G401 (cell line): ENCODE measurements at places on chromosomes 12 and 14. TPM values are rescaled to one million over a fixed set of nuclear protein-coding genes. Genes with fewer than 3 reads are reported as not detected.

DNA sequence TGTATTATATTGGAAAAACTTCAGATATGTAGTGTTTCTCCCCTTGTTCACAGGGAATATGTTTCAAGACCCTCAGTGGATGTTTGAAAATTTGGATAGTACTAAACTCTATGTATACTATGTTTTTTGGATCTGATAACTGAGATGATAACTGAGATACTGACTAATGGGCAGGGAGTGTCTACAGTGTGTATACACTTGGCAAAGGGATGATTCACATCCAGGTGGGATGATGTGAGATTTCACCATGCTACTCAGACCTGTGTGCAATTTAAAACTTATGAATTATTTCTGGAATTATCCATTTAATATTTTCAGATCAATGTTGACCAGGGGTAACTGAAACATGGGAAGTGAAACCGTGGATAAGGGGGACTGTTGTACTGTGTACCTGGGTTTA, 13.8 kb downstream of the RAD51B start:
- no peak for DNase-seq

DNA sequence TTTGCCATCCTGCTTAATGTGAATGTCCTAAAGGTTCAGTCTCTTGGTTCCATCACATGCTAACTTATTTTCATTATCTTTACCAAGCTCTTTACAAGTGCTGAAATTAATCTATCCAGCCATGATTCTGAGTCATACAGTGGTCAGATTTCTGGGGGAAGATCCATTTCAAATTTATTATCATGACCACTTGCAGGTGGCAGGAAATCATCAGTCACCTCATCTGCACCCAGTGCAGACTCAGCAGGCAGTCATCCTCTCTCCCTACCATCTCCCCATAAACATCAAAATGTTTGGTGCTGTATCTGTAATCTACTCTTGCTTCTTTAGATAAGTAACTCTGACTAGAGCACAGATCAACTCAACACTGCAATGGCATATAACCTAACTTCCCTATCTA, 23.5 kb downstream of the ATG14 start:
- no peak for DNase-seq

The CIT gene
- total RNA-seq, result 11.3 and 27.2 TPM in 2 replicates

DNA sequence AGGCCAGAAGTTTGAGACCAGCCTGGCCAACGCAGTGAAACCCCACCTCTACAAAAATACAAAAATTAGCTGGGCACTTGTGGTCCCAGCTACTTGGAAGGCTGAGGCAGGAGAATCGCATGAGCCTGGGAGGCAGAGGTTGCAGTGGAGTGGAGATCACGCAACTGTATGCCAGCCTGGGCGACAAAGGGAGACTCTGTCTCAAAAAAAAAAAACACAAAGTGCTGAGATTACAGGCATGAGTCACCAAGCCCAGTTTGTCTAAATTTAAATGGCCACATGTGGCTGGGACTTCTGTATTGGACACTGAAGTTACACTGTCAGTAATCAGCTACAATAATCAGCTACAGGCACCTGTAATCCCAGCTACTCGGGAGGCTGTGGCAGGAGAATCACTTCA, 100.9 kb upstream of the AEBP2 start:
- DNase-seq, result no peak

- no peak for DNase-seq
These were observed 1076.5 kb upstream of the FLRT2 start for GRCh38 chr14:84453307-84453950.

- DNase-seq, result peak; percentile 72
These were observed at the start of gene C1R for GRCh38 chr12:7092229-7092985. Gene C1R (minus strand): TSS chr12:7092445. CDS start chr12:7092388, 57 bp downstream.

The CACNA2D4 gene
- 4.4 TPM in 1 of 2 replicates, not detected in the other for total RNA-seq

- no peak for DNase-seq
These were observed 134.4 kb downstream of the BCAT1 start for GRCh38 chr12:24814379-24815113.

GRCh38 chr14:63764620-63765139, 36.8 kb upstream of the SGPP1 start:
- DNase-seq, result no peak

DNA sequence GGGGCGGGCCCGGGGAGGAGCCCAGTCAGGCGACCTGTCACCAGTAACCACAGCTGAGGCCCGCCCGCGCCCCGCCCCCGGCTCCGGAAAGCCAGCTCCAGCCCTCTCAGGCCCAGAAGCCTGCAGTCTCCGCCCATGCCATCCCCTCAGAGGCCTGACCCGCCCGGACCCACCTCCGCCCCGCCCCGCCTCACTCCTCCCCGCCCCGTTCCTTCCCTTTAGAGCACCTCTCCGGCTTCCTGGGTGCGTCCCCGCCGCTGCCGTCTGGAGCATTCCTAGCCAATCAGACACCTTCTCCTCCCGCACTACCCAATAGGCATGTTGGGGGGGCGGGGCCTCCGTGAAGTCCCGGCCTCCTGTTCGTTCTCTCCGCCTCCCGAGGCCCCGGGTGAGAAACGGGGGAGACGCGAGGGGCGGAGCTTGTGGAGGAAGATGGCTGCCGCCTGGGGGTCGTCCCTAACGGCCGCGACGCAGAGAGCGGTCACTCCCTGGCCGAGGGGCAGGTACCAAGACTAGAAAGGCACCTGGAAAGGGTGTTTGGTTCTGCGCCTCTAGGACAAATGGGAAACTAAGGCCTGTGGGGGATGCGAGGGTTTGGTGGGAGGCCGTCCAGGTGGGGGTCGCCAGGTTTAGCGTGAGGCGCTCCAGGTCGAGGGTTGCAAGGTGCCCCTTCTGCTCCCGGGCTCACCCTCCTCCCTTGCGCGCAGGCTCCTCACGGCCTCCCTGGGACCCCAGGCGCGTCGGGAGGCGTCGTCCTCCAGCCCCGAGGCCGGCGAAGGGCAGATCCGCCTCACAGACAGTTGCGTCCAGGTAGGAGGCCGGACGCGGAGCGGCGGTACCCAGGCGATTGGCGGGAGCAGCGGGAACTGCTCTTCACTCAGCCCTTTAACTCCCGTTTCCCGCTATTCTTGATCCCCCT, at the start of gene ISCA2:
TSS of gene ISCA2 (plus strand) at position 423 of the 919 bp plus-strand sequence. CDS start at position 433, 10 bp downstream.
- DNase-seq, result peak; percentile 99

The CEBPE gene
- not detected in 2 replicates for total RNA-seq
